ENCODE measurements at places on chromosomes 13 and 19. TPM values are rescaled to one million over a fixed set of nuclear protein-coding genes. Genes with fewer than 3 reads are reported as not detected.
A peak's percentile ranks its signal among the peaks of the same experiment; 100 is the strongest.

SERTAD3 gene
- total RNA-seq = 12.6 TPM

DNA sequence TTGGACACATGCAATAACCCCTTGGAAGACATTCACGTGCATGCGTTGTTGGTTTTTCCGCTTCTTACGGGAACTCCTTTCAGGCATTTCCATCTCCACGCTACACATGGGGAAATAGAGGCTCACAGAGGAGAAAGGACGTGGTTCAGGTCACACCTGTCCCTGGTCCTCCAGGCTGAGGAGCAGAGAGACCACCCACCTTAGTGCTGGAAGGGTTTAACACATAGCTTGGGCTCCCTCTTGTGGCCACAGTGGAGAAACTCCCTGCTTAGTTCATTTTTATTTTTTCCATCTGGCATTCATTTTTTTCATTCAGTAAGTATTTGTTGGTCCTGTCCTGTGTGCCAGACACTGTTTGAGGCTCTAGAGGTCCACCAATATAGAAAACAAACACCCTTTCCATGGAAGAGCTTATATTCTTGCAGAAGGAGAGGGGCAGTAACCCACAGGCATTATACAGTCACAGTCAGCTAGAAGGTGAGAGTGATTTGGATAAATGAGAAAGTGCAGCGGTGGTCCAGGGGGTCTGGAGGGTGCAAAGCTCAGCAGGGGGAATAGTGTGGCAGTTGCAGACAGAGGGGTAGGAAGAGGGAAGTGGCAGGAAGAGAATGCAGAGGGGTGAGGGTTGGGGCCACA, 24.2 kb upstream of the TTYH1 start:
- DNase-seq = peak; percentile 56
- no peak overlapping the region for H3K27ac ChIP-seq
- H3K27me3 ChIP-seq = peaks cover 21% of the 10 kb centered on the region

DNA sequence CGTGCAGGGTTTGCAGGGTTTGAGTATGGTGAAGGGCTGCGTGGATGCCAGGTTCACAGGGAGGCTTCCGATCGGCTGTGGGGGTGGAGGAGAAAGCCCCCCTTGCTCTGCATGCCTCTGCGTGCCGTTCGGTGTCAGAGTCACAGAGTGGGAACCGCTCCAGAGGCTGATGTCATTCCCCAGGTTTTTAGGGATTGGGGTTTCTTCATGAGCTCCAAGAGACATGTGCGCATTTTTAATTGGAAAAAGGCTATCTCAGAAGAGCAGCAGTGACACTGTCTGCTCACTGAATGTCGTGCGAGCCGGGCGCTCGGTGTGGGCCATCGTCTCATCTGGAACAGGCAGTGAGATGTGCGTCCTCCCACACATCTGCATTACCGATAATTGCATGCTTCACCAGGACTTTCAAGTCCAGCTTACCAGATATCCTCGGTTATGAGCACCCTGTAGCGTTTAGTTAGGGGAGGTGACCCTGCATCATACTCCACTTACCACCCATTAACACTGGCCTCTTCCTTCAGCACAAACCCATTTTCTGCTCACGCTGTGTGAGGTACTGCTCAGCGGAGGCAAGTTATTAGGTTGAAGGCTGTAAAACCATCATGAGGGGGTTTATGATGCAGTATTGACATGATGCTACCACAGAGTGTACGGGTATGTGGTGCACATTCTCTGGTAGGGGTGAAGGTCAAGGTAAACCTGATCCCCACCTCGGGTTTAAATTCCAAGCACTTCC, 1.7 kb downstream of the MCF2L start:
- H3K27me3 ChIP-seq = no peaks in the 10 kb centered on the region
- DNase-seq = no peak
- peak overlapping the region; percentile 86 for H3K4me3 ChIP-seq
- no peak overlapping the region for H3K27ac ChIP-seq

GRCh38 chr19:46845959-46846459, 4.6 kb downstream of the AP2S1 start:
- no peak overlapping the region for H3K4me3 ChIP-seq
- no peaks in the 10 kb centered on the region for H3K27me3 ChIP-seq
- no peak overlapping the region for H3K27ac ChIP-seq
- peaks cover 22% of the 10 kb centered on the region for H3K4me1 ChIP-seq
- H3K36me3 ChIP-seq = peaks cover 7% of the 10 kb centered on the region

GRCh38 chr13:34405410-34406181, 536.5 kb upstream of the NBEA start:
- DNase-seq = no peak
- no peaks in the 10 kb centered on the region for H3K36me3 ChIP-seq

Measured in activated T-cell treated with anti-CD3 and anti-CD28 coated beads, Interleukin-2, amount 50 U/mL, for 72 hours (primary cell).